ENCODE measurements at places on chromosomes 3 and 15. TPM values are rescaled to one million over a fixed set of nuclear protein-coding genes. Genes with fewer than 3 reads are reported as not detected.

DNA sequence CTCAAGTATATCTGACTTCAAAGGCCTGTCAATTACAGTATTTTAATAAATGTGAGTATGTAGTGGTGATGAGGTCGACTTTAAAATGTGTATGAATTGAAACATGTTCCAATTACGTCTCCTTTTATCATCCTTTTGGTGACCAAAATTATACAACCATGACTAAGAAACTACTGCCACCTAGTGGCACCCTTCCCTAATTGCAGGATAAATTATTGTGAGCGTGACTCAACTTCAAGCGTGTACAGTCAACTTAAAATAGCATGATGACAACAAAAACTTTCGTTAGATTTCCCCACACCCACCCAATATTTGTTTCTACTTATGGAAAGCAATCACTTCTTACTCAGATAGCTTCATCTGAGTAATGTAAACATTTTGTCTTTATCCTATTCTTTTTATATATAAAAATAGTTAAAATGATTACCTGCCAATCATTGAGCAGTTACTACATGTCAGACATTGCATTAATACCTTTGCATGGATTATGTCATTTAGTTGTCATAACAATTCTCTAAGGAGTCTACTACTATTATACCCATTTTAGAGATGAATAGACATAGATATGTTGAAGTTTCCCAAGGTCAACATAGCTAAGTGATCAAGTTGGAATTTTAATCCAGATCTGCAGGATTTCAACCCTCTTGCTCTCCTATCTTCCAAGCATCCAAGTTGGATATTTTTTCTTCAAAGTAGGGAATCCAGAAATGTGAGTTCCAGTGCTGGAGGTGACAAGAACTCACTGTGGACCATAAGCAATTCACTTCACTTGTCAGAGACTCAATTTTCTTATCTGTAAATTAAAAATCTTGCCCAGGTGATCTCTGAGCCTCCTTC, 106.0 kb downstream of the MEX3B start:
- no peaks in the 10 kb centered on the region for H3K4me1 ChIP-seq
- H3K36me3 ChIP-seq: no peaks in the 10 kb centered on the region
- H3K27ac ChIP-seq: no peak overlapping the region
- peak; percentile 45 for DNase-seq
- H3K27me3 ChIP-seq: peaks cover 7% of the 10 kb centered on the region
- H3K4me3 ChIP-seq: no peak overlapping the region

DNA sequence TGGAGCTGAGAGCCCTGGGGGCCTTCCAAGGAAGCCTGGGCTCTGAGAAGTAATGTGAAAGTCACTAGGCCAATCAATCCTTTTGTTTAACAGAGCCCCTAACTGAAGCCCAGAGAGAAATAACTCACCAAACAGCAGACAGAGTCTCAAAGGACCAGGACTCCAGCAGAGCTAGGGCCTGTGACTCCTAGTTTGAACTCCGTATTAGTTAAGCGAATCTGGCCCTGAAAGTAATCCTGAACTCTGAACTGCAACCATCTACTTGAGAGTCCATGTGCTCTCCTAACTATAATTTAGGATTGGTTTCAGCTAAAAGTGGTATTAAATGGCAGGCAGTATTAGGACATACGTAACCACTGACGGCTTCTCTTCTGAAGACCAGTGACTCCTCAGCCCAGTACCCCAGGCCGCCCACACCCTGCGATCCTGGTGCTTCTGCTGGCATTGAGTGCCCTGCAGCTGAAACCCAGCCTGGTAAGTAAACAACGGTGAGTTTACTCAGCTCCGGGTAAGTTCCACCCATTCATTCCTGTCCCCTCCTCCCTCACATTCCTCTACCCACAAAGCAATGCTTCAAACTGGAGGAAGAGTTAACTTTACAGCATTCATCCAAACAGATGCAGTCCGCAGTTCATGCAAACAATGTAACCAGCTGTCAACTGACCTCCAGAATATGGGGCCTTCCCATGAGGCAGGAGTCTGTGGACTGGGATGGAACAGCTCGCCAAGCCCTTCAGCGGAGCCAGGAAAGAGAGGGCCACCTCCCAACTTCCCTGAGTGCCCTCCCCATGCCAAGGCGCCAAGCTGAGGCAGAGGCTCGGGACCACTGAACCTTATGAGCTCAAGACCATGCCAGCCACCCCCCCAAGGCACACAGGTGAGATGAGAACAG, 7.3 kb downstream of the MYO5C start:
- H3K4me1 ChIP-seq: peaks cover 3% of the 10 kb centered on the region
- H3K27me3 ChIP-seq: peaks cover 2% of the 10 kb centered on the region
- H3K4me3 ChIP-seq: no peak overlapping the region
- DNase-seq: no peak
- no peaks in the 10 kb centered on the region for H3K36me3 ChIP-seq

DNA sequence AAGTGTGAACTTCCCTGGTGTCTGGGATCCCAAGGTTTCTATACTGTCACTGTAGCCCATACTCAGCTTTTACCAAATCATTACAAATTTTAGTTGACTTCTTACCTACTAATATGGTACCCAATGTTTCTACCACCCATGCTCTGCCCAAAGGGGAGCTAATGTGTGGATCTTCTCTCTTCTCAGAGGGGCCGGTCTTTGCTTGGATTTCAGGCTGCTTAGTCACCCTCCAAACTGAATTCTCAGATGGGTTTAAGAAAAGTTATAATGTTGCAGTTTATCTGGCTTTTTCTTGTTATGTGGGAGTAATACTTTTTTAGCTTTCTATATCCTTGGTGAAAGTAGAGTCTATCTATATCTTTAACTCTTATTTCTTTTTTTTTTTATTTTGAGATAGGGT, 67.1 kb upstream of the AKAP13 start:
- no peak for DNase-seq
- peaks cover 59% of the 10 kb centered on the region for H3K4me1 ChIP-seq
- H3K27ac ChIP-seq: no peak overlapping the region

DNA sequence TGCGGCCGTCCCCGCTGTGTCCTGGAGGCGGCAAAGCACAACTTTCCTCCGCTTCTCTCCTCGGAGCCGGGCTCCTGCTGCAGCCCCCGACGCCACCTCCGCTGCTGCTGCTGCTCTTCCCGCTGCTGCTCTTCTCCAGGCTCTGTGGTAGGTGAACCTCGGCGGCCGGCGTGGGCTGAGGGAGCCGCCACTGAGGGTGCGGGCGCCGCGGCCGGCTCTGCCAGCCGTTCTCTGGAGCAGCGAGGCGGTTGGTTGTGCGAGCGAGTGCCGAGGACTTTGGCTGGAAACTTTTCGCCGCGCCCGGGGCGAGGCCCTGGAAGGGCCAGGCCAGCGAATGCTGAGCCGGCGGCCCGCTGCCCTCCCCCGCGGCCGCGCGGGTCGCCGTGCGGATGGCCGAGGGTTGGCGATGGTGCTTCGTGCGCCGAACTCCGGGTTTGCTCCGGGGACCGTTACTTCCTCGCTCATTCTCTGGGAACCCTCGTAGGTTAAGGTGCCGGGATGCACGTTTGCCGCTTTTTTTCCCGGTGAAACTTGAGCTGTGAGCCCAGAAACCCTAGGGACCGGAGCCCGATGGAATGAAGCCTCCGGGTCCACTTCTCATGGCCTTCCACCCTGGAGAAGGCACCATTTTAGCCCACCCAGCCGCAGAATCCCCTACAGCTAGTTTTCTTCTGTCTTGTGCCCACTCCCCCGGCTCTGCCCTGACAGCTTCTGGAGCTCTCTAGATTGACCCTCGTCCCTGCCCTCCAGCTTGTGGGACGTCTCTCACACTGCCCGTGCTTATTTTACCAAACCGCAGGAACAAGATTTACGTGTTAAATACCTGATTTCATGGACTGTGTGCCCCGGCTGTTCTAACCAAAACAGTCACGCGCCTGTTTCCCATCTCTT, 660 bp downstream of the NECTIN3 start:
- H3K27ac ChIP-seq: no peak overlapping the region
- H3K4me1 ChIP-seq: peaks cover 28% of the 10 kb centered on the region
- peak; percentile 18 for DNase-seq
- peaks cover 44% of the 10 kb centered on the region for H3K27me3 ChIP-seq

- no peak for DNase-seq
- no peak overlapping the region for H3K4me3 ChIP-seq
- no peaks in the 10 kb centered on the region for H3K4me1 ChIP-seq
- H3K27me3 ChIP-seq: no peaks in the 10 kb centered on the region
- no peaks in the 10 kb centered on the region for H3K36me3 ChIP-seq
- no peak overlapping the region for H3K27ac ChIP-seq
Observed at GRCh38 chr3:76310089-76310488, 524.7 kb upstream of the ZNF717 start.

DNA sequence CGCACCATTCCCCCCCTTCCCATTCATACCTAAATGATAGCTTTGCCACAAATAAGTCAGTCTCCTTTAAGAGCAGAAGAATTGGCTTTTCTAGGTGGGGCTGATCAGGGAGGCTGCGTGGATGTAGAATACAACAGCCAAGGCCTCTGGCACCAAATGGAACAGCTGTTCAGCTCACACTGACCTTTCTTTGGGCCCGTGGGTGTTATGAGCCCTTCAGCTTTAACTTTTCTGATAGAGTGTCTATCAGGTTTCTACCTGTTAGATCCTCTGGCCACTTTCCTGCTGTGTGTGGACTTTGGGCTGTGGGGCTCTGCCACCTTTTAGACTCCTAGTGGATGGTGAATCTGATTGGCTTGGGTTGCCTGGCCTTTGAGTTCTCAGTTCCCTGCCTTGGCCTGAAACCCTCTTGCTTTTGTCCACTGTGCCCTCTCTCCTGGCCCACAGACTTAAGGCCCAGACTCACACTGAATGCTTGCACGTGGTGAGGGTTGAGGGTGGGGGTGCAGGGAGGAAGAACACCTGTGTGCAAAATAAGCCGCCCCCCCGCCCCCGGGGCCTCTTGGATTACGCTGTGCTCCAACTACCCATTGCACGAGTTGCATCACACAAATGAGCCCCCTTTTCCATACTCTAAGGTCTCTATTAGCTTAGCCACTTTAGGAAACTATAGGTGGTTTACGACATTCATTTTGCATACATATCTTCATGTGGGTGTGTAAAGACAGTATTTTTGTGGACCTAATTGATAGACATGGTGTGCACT, 1.3 kb upstream of the RFX7 start:
- H3K27ac ChIP-seq: peak overlapping the region; percentile 89
- peaks cover 9% of the 10 kb centered on the region for H3K36me3 ChIP-seq
- H3K27me3 ChIP-seq: no peaks in the 10 kb centered on the region
- peak overlapping the region; percentile 92 for H3K4me3 ChIP-seq

GRCh38 chr15:27686369-27686768, 412.7 kb downstream of the OCA2 start:
- H3K27me3 ChIP-seq: no peaks in the 10 kb centered on the region
- DNase-seq: no peak
- H3K4me3 ChIP-seq: no peak overlapping the region

DNA sequence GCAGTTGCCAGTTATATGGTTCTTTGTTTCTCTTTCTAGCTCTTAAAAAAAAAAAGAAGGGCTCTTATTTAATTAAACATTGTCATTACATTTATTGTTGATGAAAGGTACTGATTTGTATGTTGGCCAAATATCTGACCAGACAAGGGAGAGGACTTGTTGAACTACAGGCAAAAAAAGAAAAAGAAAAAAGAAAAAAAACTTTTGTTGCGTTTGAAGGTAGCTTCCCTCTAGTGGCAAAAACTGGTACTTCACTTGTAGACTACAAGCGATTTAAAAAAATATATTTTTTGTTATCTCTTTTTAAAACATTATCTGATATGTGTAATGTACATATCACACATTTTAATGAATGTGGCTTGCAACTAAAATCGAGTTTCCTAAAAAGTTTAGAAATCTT, 280.6 kb downstream of the ROBO2 start:
- no peak for DNase-seq
- H3K4me3 ChIP-seq: no peak overlapping the region
- no peak overlapping the region for H3K27ac ChIP-seq

- H3K4me3 ChIP-seq: no peak overlapping the region
- H3K4me1 ChIP-seq: no peaks in the 10 kb centered on the region
- H3K27ac ChIP-seq: no peak overlapping the region
- no peaks in the 10 kb centered on the region for H3K36me3 ChIP-seq
- DNase-seq: no peak
- H3K27me3 ChIP-seq: peaks cover 10% of the 10 kb centered on the region
Observed at GRCh38 chr3:12438318-12438717, 46.0 kb upstream of the TSEN2 start.

- no peak overlapping the region for H3K4me3 ChIP-seq
- no peaks in the 10 kb centered on the region for H3K36me3 ChIP-seq
- no peak overlapping the region for H3K27ac ChIP-seq
- H3K27me3 ChIP-seq: peaks cover 9% of the 10 kb centered on the region
- DNase-seq: no peak
Observed at GRCh38 chr3:100875239-100875638, 118.0 kb downstream of the ABI3BP start.

DNA sequence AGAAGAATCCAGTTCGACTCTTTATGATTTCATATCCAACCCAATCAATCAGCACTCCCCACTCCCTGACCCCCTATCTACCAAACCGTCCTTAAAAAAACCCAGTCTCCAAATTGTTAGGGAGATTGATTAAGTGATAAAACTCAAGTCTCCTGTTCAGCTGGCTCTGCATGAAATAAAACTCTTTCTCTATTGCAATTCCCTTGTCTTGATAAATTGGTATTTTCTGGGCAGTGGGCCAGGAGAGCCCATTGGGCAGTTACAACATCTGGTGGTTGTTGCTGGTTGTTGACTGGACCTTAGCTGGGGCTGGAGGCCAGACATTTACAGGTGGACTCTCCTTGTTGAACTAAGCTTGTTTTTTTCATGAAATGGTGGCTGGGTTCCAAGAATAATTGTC, 642.3 kb downstream of the ROBO2 start:
- H3K4me1 ChIP-seq: no peaks in the 10 kb centered on the region
- no peaks in the 10 kb centered on the region for H3K36me3 ChIP-seq
- no peak for DNase-seq

The ITPKA gene
- total RNA-seq: 6.1 TPM

DNA sequence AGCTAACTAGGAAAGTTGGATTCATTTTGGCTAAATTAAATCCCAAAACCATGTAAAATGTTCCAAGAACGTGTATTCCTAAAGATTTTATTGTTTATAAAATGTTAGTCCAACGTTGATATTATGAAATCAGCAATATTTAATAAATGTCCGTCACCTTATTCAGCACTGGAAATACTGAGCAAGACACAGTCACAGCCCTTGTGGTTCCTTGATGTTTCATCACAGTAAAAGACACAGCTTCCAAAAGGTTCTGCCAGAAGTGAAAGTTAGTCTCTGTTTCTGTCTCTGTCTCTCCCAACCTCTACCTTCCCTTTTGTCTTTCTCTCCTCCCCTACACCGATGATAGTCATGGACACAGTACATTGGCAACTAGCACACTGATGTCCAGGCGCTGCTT, 82.2 kb upstream of the BOC start:
- no peaks in the 10 kb centered on the region for H3K36me3 ChIP-seq
- H3K4me1 ChIP-seq: no peaks in the 10 kb centered on the region
- no peak overlapping the region for H3K4me3 ChIP-seq
- H3K27me3 ChIP-seq: no peaks in the 10 kb centered on the region

DNA sequence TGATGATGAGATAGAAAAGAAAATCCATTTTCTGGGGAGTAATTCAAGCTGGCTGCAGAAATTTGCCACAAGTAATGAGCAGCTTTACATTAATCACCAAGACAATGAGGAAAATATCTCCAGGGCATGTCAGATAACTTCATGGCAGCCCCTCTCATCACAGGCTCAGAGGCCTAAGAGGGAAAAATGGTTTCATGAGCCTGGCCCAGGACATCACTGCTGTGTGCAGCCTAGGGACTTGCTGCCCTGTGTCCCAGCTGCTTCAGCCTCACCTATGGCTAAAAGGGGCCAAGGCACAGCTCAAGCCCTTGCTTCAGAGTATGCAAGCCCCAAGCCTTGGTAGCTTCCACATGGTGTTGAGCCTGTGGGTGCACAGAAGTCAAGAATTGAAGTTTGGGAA, 161.7 kb downstream of the OPA1 start:
- H3K4me1 ChIP-seq: no peaks in the 10 kb centered on the region
- H3K27me3 ChIP-seq: peaks cover 23% of the 10 kb centered on the region
- DNase-seq: no peak

The GP9 gene
- total RNA-seq: not detected
